ENCODE measurements at places on chromosomes 7 and 10.

GRCh38 chr10:70221030-70221429 is 12.2 kb downstream of the PPA1 start:
- peak overlapping the region; percentile 19 for H3K27ac ChIP-seq
- peak overlapping the region; percentile 33 for H3K4me3 ChIP-seq
- peaks cover 6% of the 10 kb centered on the region for H3K36me3 ChIP-seq

GRCh38 chr10:35127289-35127891 is 744 bp downstream of the CREM start:
- peaks cover 7% of the 10 kb centered on the region for H3K4me1 ChIP-seq
- no peaks in the 10 kb centered on the region for H3K36me3 ChIP-seq
- no peaks in the 10 kb centered on the region for H3K27me3 ChIP-seq
- no peak for DNase-seq
- peak overlapping the region; percentile 68 for H3K4me3 ChIP-seq

GRCh38 chr7:5525271-5526099 is 101.9 kb upstream of the TNRC18 start:
- no peak for DNase-seq
- H3K27me3 ChIP-seq, result no peaks in the 10 kb centered on the region
- no peaks in the 10 kb centered on the region for H3K4me1 ChIP-seq
- peaks cover 44% of the 10 kb centered on the region for H3K36me3 ChIP-seq

DNA sequence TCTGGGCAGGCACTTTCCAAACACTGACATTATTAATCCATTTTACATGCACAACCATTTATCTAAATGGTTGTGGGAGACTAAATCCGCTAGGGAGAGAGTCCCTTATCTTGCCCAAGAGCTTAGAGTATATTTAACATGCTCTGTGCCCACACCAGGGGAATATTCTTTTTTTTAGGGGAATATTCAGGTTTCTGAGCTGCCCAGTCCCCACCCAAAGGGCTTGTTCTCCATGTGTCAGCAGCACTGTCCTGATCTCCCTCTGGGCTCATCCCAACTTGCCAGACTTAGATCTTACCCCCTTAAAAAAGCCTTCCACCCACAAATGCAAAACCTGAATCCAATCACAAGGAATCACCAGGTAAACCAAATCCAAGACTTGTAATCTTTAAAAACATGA is 132.1 kb downstream of the ATXN7L1 start:
- H3K27me3 ChIP-seq, result no peaks in the 10 kb centered on the region
- H3K4me1 ChIP-seq, result no peaks in the 10 kb centered on the region
- H3K36me3 ChIP-seq, result no peaks in the 10 kb centered on the region

DNA sequence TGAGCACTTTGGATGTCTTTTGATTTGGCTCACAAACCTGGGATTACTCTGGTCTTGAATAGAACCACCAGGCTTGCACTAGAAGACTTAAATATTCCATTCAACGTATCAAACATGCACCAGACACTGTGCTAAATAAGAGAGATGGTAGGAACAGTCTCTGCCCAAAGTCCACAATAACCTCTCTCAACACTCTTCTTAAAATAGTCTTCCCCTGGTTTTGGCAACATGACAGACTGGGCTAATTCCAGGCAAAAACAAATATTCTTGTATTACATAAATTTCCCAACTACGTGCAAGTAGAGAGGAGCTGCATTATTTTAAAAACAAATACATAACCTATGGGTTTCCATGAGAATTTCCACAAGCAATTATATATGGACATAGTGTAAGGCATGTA is 64.8 kb upstream of the PAPSS2 start:
- no peak for DNase-seq
- H3K4me1 ChIP-seq, result peaks cover 24% of the 10 kb centered on the region
- no peaks in the 10 kb centered on the region for H3K36me3 ChIP-seq
